ENCODE measurements at places on chromosomes 2 and 18.

GRCh38 chr2:45941531-45942236, 290.2 kb downstream of the PRKCE start:
- DNase-seq, result no peak

- no peak for DNase-seq
These were observed 117.2 kb downstream of the CMPK2 start for GRCh38 chr2:6748406-6749067.

DNA sequence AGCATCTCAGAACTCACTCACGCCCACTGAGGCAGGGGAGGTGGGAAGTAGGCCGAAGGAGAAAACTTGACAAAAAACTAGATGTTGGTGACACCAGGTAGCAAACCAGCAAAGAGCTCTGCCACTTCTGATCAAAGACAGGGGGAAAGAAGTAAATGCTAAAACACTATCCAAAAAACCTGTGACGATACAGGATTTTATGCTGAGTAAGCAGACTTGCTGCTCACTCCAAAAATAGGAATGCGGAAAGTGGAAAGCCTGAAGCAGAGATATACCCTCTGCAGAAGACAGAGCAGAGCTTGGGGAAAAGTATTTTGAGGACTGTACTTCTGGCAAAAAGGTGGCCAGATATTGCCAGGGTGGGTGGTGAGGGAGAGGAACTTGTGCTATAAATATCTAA, 73.3 kb upstream of the YPEL5 start:
- DNase-seq, result no peak

DNA sequence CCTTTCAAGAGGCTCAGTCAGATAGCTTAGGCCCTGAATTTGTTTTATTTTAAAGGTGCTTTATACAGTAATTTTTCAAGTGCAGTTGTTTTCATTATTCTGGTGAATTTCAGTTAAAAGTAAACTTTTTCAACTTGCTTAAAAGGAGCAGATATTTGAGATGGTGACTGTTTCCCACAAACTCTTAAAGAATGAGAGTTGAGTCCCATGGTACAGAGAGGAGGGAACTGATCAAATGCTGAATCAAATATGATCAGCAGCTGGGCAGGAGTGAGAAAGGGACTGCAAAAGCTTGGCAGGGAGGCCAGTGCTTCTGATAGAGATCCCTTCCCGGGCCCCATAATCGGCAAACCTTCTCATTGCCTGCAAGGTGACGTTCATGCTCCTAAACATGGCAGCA, 91.2 kb downstream of the KCNS3 start:
- DNase-seq, result no peak

- DNase-seq, result no peak
These were observed 9.7 kb downstream of the MYO7B start for GRCh38 chr2:127545189-127545588.

DNA sequence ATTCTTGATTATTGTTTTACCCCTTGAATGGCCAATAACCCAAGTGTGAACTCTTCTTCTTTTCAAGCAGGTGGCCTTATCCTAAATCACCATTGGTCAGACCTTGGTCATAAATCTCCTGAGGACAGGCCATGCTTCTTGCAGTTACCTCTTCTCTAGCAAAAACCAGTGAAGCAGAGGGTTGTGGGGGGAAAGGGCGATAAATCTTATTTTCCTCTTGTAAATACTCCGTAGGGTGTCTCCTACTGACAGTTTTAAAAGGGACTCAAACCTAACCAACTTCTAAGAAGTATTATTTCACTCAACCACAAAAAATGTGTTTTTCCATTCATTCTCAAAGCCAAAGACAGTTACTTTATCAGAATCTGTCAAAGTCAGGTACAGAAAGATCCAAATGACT, 168.1 kb upstream of the RMP24 start:
- no peak for DNase-seq

- no peak for DNase-seq
These were observed 20.7 kb upstream of the TRIM43B start for GRCh38 chr2:95505222-95505621.

GRCh38 chr2:1010415-1010930, 59.8 kb downstream of the SNTG2 start:
- DNase-seq, result no peak
